Liver (tissue), 10 donors: ENCODE measurements at places on chromosomes 1 and 21.
A peak's percentile ranks its signal among the peaks of the same experiment; 100 is the strongest.

- peak; percentile 33 for DNase-seq
Observed at GRCh38 chr1:40450495-40451237, 390 bp downstream of the ZFP69B start.

GRCh38 chr1:165376811-165377311, 20.3 kb upstream of the LMX1A start:
- DNase-seq = no peak

DNA sequence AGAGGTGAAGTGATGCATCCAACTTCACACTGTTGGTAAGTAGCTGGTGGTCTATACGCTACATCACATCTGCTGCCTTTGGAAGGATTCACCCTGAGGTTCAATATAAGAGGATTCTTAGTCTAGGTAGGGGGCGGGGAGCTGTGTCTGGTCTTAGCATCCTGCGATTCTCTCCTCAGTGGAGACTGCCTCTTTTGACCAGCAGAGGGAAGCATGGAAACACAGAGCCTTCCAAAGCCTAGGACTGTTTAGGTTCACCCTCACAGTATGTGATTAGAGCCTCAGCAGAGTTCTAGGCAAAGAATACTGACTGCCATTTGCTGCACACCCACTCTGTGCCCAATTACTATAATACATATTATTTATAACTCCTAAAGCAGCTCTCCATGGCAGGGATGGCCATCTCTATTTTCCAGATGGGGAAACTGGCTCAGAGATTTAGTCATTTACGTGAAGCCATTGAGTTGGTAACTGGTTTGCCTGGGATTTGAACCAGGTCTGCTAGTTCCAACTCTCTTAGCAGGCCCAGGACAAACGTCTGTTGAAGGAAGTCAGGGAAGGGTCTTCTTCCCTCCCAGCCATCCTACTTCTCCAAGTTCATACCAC, 28.9 kb upstream of the EFCAB14 start:
- no peak for DNase-seq

GRCh38 chr21:45555251-45555556, 13.0 kb upstream of the SLC19A1 start:
- no peak for DNase-seq

- DNase-seq = peak; percentile 90
Observed at GRCh38 chr1:45803299-45803780, at the start of gene MAST2. Gene MAST2, plus strand, starts transcription at chr1:45803612. Its CDS starts 284 bp downstream, at chr1:45803896.

- DNase-seq = no peak
Observed at GRCh38 chr1:203765029-203765837, at the start of gene LAX1. Gene LAX1, plus strand, starts transcription at chr1:203765183. Its CDS starts 383 bp downstream, at chr1:203765566.

DNA sequence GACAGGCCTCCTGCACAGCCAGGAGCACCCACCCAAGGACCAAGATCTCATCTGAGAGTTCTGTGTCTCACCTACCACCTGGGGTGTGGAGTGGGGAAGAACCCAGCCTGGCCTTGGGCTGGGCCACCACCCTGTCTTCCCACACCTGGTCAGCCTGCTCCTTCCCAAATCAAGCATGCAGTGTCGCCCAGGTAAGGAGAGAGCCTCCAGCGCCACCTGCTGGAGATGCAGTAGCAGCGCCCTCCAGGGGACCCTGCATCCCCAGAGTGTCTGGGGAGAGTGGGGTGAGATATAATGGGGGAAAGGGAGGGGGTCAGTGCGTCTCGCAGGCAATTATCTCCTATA, 32.3 kb downstream of the KIAA2013 start:
- peak; percentile 85 for DNase-seq

DNA sequence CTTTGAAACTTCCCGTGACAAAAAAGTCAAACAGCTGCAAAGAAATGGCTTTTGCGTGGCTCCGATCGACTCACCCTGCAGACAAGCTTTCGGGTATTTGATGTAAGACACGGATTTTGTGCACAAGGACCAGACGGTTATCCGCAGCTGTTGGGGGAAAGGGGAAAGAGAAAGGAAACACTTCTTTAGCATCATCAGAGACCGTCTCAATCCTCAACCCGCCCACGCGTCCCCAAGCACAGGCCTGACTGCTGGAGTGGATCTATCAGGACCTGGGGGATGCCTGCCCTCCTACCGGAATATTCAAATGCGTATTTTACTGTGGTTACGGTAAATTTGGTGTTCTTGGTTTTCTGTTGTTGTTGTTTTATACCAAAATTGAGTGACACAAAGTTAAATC, 11.2 kb downstream of the WRAP73 start:
- no peak for DNase-seq

DNA sequence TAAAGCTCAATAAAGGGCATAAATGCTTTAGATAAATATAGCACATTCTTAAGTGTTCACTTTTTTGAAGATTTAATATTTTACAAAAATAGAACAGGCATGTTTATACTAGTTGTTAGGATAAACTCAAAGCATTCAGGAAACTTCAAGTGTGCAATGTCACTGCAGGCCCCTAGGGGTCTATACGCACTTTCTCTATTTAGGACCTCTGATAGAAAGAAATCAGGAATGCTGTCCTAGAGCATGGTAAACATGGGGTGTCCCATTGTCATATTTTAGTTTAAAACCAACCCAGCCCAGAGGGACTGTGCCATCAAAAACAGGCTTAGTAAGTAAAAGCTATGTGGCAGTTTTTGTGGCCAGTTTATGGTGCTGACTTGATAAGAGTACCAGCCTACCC, 102.2 kb downstream of the BARHL2 start:
- DNase-seq = no peak

DNA sequence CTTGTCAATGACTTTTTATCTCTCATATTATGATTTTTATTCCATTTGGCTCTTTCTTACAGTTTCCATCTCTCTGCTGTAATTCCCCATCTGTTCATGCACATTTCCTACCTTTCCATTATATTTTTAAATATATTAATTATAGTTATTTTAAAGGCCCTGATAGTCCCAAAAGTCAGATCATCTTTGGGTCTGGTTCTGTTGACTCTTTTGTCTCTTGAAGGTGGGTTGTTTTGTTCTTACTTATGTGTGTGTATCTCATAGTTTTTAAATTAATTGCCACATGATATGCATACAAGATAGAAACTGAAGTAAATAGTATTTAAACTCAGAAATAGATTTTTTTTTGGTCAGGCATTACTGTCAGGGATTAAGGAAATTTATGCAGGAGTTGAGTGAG, 178.0 kb upstream of the AJAP1 start:
- DNase-seq = no peak

DNA sequence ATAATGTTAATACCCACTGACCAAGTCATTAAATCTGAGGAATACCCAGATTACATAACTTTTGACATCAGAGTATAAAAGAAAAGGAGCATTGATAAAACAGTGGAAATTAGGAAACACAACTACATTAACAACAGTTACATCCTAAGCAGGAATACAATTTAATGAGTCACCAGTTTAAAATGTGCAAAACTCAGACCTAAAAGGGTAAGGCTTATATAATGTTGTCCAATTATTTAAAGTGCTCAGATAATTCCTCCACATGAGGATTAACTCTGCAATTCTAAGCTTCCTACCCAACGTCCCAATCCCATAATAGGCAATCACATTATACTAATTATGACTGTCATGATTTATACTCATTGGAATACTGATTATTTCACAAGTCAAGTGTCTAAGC, 50.5 kb downstream of the ABL2 start:
- DNase-seq = no peak

DNA sequence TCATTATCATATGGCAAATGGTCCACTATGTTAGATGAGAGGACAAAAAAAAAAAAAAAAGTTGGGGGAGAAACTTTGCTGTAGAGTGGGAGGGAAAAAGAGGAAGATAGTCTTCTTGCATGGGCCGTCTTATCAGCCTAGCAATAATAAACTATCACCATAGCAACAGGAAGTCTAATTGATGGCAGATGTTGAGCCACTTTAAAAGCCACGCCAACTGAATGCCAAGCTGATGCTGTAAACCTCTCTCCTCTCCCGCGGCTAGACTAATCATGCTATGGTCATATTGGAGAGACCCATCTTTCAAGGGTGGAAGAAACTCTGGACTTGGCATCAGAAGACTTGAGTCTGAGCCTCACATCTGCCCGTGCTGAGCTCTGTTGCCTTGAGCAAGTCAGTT, 122.2 kb upstream of the HOOK1 start:
- DNase-seq = no peak

GRCh38 chr1:42680921-42681683, 1.1 kb upstream of the YBX1 start:
- DNase-seq = peak; percentile 34

DNA sequence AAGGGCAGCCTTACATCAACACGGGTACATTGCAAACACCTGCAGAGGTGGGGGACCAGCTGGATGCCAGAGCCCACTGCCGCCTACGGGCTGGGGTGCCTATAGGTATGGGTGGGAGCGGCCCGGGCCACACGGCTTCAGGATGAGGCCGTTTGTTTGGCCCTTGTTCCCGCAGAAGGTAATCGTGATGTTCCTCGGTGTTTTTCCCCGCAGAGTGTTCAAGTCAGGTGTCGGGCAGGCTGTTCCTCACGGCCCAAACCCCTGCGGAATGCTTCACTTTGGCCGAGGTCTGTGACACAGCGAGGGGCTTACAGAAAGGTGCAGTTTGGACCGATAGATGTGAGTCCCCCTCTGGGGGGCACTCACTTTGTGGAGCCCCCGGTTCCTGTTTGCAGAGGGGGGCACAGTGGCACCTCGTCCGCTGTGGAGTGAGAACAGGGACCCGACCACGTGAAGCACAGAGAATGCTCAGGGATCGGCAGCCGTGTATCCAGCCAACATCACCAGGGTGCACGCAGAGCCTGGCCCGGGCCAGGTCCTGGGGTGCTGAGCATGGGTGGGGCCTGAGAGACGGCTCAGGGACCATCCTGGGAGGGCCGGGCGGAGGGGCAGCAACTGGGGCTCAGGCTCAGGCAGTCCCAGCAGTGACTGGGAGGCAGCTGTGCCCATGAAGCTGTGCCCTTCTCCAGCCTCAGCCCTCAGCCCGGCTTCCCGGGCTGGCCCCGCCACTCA, 453 bp upstream of the TTLL10 start:
- no peak for DNase-seq

- no peak for DNase-seq
Observed at GRCh38 chr1:57506941-57507340, 83.1 kb upstream of the DAB1 start.

GRCh38 chr1:171841050-171841910, at the start of gene DNM3:
Gene DNM3, plus strand, starts transcription at chr1:171841498. Its CDS starts 159 bp downstream, at chr1:171841657.
- DNase-seq = peak; percentile 87

DNA sequence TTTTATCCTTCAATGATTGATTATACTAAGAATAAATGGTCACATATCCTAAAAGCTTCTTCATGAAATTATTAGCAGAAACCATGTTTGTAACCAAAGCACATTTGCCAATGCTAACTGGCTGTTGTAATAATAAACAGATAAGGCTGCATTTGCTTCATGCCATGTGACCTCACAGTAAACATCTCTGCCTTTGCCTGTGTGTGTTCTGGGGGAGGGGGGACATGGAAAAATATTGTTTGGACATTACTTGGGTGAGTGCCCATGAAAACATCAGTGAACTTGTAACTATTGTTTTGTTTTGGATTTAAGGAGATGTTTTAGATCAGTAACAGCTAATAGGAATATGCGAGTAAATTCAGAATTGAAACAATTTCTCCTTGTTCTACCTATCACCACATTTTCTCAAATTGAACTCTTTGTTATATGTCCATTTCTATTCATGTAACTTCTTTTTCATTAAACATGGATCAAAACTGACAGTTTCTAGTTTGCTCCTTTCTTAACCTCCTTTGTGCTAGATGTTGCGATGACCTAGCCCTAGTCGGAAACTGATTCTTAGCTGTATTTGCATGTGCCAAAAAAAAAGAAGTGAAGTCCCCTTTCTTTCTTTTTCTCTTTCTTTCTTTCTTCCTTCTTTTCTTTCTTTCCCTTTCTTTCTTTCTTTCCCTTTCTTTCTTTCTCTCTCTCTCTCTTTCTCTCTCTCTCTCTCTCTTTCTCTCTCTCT, 45.1 kb downstream of the MAP3K7CL start:
- no peak for DNase-seq

- DNase-seq = peak; percentile 92
Observed at GRCh38 chr1:26336477-26337205, 17.3 kb downstream of the CRYBG2 start.

DNA sequence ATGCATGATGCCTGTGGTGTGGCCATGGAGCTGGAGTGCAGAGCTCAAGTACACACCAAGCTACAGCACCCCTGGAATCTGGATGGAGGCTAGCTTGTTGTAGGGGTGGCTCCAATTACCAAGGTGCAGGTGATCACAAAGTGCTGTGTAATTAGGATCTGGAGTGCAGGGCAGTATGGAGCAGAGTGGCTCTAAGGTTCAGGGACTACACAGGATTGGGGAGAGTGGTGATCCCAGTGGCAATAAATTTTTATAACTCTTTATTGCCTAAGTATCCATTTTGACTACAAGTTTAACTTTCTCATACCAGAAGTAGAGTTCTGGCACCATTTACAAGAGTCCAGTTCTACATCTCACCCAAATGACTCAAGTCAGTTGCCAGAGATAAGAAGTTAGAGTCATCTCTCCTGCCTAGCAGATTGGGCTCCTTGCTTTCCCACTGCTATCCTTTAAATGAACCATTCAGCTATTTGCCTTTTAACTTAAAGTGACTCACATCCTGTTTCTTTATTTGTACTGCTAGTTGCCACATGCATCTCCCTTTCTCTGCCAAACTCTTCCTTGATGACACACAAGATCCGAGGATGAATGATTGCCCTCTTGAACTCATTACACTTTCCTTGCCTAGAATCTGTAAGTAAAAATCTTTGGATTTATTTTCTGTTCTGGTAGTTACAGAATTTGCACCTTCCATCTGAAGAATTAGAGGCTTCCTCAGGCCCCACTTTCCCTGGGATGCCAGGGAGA, 427.2 kb downstream of the KCNT2 start:
- DNase-seq = no peak

DNA sequence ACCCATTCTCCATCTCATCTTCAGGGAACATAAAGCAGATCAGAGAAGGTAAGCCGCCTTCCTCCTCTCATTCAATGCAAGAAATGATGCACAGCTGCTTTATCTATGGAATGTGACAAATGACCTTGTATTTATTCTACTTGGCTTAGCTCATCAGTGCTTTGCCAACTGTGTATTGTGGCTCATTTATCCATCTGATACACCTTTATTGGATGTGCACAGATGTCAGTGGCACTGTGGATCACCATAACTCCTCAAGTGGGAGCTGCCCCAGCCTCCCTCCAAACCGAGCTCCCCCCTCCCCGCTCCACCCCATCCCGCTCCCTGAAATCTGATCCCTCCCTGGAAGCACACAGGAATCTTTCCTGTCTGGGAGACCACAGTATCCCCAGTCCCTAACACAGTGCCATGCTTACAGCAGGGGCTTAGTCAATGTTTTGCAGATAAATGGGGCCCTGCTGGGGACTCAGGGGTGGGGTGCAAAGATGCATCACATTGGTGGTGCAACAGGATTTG, 156.0 kb upstream of the RAB4A start:
- DNase-seq = no peak

GRCh38 chr1:172299515-172299914, 121.0 kb upstream of the C1orf105 start:
- no peak for DNase-seq

DNA sequence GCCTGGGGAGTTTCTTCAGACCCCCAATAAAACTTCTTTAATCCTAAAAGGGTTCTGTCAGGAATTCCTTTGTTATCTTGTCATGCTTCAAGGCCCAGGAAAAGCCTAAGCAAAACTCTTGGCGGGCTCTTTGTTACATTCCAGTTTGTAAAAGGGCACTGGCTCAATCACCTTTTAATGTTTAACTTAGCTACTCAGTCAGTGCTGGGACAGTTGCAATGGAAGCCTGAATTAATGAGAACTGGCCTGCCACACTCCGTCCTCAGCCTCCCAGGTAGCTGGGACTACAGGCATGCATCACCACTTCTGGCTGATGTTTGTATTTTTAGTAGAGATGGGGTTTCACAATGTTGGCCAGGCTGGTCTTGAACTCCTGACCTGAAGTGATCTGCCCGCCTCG, 21.3 kb upstream of the ASB17 start:
- DNase-seq = no peak

GRCh38 chr1:94106716-94107115, 14.2 kb downstream of the ABCA4 start:
- DNase-seq = no peak
